ENCODE measurements at places on chromosomes 16 and 17.

GRCh38 chr17:75720656-75721462 lies at the start of gene ITGB4:
Gene ITGB4 (plus strand): TSS chr17:75721459. CDS start chr17:75724704, 3,245 bp downstream.
- no peak for DNase-seq

DNA sequence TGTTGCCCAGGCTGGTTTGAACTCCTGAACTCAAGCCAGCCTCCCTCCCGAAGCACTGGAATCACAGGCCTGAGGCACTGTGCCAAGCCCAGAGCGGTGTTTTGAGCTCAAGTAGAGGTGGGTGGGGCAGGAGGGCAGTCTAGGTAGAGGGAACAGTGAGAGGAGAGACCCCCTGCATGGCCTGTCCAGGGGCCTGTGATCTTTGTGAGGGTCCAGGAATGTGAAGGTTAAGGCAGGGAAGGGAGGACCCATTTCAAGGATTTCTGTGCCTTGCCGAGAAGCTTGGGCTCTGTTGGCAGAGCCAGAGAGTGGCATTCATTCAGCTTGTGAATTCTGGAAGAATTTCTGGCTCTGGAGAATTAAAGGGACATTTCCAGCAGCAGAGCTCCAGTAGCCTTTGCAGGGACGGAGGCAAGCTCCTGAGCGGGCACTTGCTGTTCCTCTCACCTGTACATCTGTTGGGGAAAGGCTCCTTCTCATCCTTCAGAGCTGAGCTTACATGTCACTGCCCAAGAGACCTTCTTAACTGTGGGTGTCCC lies 2.7 kb downstream of the WWOX start:
- no peak for DNase-seq

GRCh38 chr17:35312790-35313711 lies 60.4 kb downstream of the SLFN11 start:
- peak; percentile 69 for DNase-seq

DNA sequence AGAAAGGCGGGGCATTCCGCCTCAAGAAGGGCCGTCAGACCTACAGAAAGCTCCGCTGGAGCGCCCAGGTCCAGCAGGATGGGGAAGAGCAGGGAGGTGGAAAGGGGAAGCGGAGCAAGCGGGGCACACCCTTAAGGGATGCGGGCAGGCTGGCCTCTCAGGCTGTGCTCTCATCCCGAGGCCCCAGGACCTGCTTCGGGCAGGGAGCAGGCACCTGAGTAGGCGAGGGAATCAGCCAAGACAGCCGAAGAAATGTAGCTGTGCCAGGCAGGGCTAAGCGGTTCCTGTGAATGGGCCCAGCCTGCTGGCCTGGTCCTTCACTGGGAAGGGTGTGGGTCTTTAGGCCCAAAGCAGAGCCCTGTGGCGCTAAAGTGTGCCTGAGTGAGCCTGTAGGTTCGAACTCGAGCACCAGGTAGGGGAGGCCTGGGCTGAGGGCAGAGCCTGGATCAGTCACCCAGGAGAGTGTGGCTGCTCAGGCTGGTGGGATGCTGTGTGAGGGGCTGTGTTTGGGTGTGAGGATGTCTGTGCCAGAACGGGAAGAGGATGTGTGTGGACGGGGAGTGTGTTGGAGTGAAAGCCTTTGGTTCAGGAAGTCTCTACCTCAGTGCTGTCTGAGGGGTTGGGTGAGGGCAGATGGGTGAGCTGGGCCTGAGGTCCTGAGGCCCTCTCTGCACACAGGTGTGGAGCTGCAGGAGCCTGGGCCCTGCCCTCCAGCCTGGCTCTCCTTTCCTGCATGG lies 3.3 kb downstream of the TBX4 start:
- DNase-seq = no peak

GRCh38 chr17:27473748-27474609 lies 17.7 kb downstream of the KSR1 start:
- no peak for DNase-seq

DNA sequence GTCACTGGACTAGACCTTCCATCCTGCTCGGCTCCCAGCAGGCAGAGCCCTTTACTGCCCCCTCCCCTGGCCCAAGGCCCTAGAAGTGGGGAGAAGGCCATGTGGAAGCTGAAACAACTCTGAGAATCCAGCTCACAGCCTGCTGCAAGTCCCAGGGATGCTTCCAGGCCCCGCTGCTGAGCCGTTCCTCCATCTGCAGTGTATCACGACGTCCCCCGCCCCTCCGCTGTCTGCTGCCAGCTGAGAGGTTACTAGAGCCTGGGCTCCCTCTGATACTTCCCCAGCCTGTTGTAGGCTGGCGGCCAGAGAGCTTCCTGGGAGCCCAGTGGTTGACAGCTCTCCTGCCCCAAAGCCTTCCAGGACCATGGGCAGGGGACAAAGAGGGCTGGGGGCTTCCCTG lies 118.2 kb downstream of the MGAT5B start:
- DNase-seq = no peak

DNA sequence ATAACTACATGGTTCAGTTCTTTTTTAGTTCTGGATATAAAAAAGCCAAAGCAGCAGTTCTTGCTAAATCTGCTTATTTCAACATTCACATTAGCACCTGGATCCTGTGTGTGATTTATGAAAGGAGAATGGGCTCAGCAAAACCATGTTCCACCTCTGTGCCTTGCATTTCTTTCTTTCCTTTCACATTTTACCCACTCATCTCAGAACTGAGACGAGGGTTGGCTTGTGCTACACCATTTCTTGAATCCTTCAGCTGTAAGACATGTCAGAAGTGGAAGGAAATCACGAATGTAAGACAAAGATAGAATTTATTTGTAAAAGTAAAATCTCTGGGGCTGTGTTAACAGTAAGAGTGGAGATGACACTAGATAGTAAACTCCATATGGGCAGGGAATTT lies 1.2 kb upstream of the UTP6 start:
- DNase-seq = no peak

DNA sequence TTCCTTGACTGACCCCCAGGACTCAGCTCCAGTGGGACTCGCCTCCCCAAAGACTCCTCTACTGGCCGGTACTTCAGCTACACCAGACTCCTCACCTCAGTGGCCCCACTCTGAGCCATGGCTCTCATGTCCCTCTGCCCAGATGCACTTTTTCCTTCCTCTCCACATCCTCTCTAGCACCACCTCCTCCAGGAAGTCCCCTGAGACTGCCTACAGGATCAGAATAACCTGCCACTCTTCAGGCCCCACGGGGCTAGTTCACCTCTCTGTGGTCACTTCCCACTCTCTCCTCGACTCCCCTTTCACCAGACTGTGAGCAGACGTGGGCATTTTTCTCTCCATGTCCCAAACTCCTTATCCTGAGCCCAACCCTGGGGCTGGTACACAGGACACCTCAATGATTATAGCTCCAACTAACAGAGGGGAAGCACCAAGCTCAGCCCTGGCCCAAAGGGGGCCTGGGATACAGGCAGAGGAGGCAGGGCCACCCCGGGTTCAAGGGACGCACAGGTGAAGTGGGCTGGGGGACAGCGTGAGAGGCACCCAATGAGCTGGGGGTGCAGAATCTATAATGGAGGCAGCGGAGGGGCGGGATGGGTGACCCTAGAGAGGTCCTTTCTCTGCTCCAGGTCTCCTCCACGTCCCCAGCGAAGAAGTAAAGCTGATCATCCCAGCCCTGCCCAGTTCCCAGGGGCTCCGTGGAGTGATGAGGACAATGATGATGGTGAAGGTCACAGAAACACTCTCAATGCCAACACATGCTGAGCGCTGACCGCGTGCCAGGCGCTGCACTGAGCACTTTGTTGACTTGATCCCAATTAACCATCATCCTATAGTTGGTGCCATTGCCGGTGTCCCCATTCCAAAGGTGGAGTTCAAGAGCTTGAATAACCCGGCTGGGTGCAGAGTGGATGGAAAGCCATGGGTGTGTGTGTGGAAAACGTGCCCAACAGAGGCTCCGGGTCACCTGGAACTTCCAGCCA lies 3.9 kb downstream of the TRPV3 start:
- DNase-seq = no peak

DNA sequence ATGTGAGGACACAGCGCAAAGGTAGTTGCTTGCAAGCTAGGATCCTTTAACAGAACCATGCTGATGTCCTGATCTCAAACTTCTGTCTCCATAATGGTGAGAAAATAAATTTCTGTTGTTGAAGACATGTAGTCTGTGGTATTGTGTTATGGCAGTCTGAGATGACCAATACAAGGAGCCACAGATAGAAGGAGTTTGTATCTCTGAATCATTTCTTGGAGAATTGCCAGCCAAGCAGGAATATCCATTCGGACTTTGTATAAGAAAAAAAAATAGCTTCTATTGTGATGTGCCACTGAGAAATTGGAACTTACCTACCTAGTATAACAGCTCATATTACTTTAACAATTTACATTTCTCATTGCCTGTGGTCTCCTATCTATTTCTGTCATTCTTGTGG lies 447.6 kb upstream of the CA10 start:
- DNase-seq = no peak

- DNase-seq = no peak
Observed at GRCh38 chr17:81348097-81349055, 46.9 kb upstream of the BAHCC1 start.

DNA sequence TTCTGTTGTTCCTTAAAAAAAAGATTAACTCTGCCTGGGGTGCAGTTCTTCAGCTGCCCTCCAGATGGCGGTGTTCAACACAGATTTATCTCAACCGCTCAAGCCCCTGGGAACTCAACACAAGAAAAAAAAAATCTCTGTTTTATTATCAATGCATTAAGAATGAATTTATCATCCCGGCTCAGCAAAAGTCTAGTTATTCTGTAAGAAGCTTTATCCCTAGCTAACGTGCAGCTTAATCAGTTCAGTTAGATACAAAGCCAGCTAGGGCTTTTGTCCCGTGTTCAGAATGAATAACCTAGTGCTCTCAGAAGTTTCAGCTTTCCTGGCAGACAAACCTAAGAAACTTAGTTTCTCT lies 475.9 kb upstream of the CCL2 start:
- no peak for DNase-seq

GRCh38 chr17:37791447-37792399 lies 46.9 kb upstream of the HNF1B start:
- no peak for DNase-seq

DNA sequence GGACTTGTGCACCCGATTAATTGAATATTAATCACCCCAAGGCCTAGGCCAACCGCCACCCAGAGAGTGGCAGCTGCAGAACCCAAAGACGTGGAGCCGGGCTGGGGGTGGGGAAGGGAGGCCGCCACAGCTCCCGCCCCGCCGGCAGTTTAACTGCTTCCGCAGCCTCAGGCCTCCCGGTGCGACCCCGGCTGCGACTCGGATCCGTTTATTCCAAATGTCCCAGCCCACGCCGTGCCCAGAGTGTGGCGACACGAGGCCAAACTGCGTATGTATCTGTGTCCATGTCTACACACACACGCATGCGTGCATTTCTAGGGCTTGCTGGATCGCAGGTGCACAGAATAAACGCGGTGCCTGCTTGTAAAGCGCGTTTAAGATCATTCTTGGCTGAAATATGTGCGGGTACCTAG lies 802 bp upstream of the TOB1 start:
- DNase-seq = peak; percentile 33

DNA sequence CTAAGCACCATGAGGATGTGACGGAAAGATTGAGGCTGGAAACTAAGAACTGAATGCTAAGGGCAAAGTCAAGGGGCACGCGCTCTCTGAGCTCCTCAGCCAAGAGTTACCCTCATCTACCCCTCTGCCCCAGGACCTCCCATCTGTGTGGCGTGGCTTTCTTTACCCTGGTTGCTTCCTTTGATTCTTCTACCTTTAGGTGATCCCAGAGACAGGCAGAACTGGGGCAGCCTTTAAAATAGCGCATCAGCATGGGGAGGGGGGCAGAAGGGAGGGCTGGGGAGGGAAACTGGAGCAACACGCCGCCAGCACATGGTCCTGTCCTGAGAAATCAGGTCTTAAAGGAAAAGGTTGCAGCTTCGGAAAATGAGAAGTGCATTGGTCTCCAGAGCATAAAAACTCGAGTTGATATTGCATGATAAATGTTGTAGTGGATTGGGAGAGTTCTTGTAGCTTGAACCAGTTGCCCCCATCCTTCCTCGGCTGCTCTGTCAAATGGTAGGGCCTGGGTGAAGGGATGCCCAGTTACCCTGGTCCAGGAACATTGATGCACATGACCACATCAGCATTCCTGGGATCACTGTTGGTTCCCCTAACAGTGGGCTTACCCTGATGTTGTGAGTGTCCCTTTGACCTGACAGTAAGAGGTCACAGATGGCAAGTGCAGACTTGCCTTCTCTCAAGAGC lies 29.7 kb downstream of the LDHD start:
- no peak for DNase-seq

- DNase-seq = no peak
Observed at GRCh38 chr17:15023589-15024336, 241.4 kb downstream of the PMP22 start.

GRCh38 chr17:4506892-4507291 lies 8.2 kb downstream of the SPNS2 start:
- no peak for DNase-seq

GRCh38 chr16:86963600-86964575 lies 353.3 kb downstream of the C16orf95 start:
- no peak for DNase-seq

DNA sequence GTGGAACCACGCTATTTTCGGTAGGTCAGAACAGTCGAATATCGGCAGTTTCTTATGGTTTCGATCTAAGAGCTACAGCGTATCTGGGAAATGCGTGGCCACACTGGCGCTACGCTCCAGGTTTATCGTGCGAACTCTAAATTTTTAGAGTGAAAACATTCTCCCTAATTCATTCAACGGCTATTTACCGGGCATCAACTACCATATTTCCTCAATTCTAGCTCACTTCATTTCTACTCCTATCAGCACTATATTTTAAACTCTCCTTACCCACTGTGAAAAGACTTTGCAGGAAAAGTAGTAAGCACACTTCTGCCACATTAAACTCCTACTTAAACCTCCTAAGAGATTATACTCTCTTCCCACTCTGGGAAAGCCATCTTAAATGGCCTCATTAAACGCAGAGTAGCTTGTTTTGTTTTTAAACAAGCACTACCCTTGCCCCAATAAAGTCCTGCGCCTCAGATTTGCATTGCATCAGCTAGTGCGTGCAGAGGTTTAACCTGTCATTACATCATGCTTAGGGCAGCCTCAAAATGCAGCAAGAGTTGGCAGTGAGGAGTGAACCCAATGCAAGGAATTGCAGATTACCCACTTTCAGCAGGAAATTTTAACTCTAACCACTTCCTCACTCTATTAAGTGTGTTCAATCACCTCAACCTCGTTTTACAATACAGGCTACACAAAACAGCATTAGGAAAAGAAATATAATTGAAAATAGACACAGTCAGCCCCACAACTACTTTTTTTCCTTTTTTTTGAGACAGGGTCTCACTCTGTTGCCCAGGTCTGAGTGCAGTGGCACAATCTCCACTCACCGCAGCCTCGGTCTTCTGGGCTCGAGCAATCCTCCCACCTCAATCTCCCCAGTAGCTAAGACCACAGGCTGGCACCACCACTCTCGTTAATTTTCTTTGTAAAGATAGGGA lies 18.8 kb downstream of the SIAH1 start:
- DNase-seq = no peak

- DNase-seq = no peak
Observed at GRCh38 chr17:28324267-28324745, 5.3 kb downstream of the TMEM97 start.

GRCh38 chr17:79835953-79836509 lies 3.2 kb downstream of the CBX4 start:
- DNase-seq = no peak

GRCh38 chr17:63039342-63039741 lies 73.3 kb downstream of the TANC2 start:
- no peak for DNase-seq

GRCh38 chr16:70703041-70703834 lies 17.4 kb upstream of the MTSS2 start:
- DNase-seq = peak; percentile 80

Measured in ascending aorta (tissue), 2 donors.